Thyroid gland (tissue), 4 donors: ENCODE measurements at places on chromosomes 2 and 18.

- DNase-seq: no peak
Observed at GRCh38 chr2:122216901-122217300, 461.4 kb downstream of the TSN start.

DNA sequence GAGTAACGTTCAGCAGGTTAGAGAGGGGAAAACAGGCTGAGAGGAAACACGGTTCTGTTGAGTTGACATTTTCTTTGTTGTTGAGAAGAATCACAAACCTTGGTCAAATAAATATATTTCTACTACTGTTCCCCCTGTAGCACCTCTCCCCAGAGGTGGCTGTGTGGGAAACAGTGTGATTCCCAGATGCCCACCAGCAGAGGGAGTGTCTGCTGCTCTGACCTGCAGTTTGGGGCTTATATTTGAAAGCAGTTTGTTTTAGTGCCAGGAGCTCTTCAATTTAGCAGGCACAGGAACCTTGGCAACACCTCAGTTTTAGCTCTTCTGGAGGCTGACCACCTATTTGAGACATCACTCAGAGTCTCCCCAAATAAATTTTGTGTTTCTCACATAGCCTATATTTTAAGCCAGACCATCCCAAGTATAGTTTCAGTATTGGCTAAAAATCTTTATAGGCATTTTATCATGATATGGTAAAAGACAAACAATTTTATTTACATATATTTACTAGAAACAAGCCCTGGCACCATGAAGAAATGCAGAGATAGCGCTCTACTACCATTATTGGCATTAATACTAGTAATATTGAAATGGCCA is 75.7 kb downstream of the PIK3C3 start:
- DNase-seq: peak; percentile 42

DNA sequence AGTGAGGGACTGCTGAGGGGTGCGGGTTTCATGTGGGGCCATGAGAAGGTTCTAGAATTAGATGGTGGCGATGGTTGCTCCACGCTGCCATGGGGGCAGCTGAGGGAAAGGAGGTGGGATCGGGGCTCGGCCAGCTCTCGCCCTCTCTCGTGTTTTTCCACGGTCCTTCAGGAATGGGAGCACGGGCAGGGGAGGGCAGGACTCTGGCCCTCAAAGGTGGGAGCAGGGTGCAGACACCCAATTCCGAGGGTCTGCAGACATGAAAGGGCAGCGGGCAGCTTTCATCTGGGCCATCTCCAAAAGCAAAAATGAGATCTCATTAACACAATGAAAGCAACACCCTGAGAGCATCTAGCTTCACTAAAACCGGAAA is 53.4 kb upstream of the SALL3 start:
- no peak for DNase-seq

DNA sequence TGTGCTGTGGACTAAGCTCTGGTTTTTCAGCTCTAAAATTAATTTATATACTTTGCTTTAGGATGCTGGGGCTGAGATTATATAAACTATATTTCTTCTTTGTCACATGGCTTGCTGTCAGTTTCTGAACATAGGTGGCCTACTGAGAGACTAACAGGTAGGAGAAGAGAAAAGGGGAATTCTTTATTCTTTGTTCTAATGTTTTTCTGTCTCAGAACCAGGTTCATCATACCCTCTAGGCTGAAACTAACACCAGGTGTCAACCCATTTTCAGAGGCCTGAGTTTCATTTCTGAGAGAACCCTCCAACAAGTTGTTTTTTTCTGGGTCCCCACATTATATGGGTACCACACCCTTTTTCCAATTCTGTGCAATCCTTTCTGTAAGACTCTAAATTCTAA is 843.6 kb downstream of the TRIB2 start:
- no peak for DNase-seq

- DNase-seq: no peak
Observed at GRCh38 chr2:227891673-227892072, 20.2 kb downstream of the DAW1 start.
